Stimulated activated CD4-positive, alpha-beta T cell treated with anti-CD3 and anti-CD28 coated beads, TNF-alpha, amount 100 ng/mL, for 48 hours (primary cell): ENCODE measurements at places on chromosomes 2 and 18.

DNA sequence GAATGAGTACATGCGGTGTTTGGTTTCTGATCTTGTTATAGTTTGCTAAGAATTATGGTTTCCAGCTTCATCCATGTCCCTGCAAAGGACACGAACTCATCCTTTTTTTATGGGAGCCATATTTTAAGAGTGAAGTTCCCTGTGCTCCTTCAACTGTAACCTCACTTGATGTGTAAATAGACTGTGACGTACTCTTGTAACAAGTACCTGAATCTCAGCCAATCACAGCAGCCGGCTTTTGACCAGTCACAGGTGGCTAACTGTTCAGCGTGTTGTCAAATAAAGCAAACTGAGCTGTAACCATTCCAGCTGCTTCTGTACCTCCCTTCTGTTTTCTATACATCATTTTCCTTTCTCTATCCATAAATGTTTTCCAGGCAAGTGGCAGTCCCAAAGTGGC, 774.3 kb upstream of the HS6ST1 start:
- DNase-seq = no peak

- DNase-seq = no peak
Measured at GRCh38 chr2:233419602-233420391, 65.5 kb downstream of the DGKD start.

- DNase-seq = no peak
Measured at GRCh38 chr2:102267774-102268173, 43.6 kb upstream of the IL1RL1 start.

- DNase-seq = no peak
Measured at GRCh38 chr2:118940486-118941120, 1.4 kb upstream of the MARCO start.

DNA sequence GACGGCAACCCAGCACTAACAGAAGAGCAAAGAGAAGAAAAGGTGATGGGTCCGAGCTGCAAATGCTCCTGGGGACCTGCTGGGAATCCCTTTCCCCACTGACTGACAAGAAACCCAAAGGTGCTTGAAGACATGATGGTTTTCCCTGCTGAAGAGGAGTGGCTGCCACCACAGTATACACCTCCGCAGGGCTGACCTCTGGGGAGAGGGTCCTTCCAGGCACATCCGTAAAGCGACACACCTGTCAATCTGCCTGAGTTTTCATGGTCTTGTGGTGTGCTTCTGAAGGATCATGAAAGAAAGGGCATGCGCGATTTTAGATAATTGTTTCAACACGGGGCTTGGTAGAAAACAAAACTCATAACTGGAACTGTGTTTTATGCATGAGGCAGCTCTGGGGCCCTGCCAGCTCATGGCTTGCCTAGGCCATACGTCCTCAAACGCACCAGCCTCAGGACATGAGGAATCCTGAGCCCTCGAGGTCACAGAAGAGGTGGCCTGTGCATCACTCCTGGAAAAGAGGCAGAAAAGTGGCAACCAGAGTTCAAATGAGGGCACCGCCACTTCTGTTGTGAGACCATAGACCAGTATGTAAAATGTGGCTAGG, 51.8 kb downstream of the SERTAD2 start:
- DNase-seq = no peak

GRCh38 chr2:27956888-27957287, 66.4 kb downstream of the BABAM2 start:
- no peak for DNase-seq

- DNase-seq = no peak
Measured at GRCh38 chr2:138373993-138374408, 127.6 kb upstream of the SPOPL start.

GRCh38 chr2:205556841-205557539, 125.3 kb upstream of the NRP2 start:
- no peak for DNase-seq

DNA sequence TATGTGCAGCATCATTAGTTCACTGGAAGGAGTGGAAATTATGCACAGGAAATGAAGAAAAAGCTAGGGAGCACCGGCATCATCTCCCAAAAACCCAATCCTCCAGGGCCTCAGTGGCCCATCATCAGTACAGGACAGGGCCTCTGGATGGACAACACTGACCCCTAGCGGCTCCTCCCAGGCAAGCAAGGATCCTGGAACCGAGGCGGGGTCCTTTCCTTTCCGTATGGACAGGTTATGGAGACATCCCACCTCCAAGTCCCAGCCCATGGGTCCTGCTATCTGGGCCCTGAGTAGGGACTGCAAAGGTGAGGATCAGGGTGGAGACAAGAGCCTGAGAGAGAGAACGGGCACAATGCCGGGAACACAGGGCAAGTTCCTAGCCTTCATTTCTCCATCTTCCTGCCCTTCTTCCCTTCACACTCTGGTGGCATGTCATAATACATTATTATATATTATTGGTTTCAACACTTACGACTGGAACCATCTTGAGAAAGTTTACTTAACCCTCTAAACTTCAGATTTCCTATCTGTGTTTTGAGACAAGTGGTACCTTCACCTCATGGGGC, 68.2 kb downstream of the ZNF516 start:
- DNase-seq = no peak

- no peak for DNase-seq
Measured at GRCh38 chr2:138105358-138105757, 141.1 kb downstream of the HNMT start.

DNA sequence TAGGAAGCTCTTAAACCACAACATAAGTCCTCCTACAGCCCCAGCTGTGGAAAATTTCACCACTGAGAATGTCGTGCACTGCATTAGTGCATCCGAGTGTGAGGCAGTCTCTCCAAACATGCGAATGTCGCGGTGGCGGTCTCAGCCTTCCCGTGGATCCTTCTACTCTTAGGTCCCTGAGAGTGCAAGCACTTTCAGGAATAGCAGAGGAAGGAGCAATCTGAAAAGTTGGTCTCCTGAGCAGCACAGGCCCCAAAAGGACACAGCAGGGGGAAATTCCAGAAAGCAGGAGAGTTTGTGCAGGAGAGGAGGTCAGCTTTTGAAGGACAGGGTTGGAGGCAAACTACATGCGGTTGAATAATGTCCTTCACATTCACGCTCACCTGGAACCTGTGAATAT, 440.5 kb upstream of the SMIM21 start:
- no peak for DNase-seq

DNA sequence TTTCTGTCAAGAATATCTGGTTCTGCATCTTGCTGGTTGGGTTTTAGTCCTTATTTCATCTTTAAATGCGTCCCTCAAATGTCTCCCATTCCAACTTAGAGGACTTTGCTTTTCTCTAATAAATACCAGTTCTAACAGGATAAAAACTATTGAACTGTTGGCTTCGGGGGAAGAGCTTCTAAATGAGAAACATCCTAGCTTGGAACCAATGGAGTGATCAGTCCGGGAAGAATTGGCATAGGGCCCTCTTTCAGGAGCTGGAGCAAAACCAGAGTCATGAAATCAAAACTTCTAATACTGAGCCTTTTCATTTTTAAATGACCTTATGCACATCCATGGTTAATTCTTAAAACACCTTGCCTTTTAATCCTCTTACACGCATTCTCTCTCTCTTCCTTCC, 401.6 kb upstream of the SMIM21 start:
- no peak for DNase-seq

GRCh38 chr2:150485114-150485870, 2.2 kb downstream of the RND3 start:
- DNase-seq = no peak

- DNase-seq = no peak
Measured at GRCh38 chr2:143210446-143210819, 81.2 kb downstream of the ARHGAP15 start.

DNA sequence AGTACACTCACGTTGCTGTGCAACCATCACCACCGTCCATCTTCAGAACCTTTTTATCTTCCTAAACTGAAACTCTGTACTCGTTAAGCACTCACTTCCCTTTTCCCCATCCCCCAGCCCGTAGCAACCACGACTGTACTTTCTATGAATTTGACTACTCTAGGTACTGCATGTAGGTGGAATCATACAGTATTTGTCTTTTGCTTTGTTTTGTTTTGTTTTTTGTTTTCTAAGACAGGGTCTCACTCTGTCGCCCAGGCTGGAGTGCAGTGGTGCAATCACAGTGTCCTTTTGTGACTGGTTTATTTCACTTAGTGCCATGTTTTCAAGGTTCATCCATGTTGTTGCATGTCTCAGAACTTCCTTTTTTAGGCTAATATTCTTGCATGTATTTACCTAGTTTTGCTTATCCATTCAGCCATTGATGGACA, 7.0 kb upstream of the TYMS start:
- peak; percentile 14 for DNase-seq

DNA sequence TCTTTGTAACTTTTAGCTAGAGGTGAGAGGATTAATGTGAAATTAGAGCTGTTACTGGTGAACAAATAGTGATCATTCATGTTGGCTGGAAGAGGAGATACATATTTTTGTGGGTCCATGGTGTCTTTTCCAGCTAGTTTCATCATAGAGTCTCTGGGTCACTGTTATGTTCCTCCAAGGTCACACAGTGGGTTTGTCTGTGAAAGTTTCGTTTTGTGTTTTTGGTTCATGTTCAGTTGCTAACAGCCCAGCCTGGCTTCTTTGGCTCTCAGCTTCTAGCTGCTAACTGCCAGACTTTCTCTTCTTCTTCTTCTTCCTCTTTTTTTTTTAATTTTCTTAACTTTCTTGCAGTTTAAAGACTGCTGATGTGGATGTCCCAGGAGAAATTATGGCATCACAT, 480.0 kb upstream of the SYT4 start:
- no peak for DNase-seq

GRCh38 chr18:58871514-58872420, 7.1 kb downstream of the ZNF532 start:
- DNase-seq = no peak

DNA sequence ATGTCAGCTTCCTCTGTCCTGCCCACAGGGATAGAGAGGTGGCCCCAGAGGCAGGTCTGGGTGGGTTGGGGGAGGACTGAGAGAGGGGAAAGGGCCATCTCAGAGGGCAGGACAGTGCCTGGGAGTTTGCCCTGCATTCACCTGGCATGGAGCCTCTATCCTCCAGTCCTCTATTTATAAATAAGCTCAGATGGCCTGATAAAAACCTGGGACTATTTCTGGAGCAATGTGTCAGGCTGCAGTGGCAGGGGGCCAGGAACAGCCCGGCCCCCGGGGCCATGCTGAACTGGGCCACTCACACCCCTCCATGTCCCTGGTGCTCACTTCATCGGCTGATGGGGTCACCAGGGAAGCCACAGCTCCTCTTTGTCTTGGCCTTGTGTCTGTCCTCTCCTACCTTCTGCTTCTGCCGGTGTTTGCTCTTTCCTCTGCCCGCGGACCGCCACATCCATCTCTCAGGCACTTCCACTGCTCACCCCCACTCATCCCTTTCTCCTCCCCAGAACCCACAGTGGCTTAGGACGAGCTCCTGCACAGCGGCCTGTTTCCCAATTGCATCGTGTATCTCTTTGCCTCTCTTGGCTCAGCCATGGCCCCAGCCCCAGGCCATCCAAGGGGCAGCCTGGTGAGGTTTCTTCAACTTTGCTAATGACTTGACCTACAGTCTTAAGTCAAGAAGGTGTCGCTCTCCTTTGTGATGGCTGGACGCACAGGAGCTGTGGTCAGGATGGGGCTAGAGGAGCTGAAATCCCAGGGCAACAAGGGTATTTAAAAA, 38.8 kb downstream of the SCTR start:
- no peak for DNase-seq

DNA sequence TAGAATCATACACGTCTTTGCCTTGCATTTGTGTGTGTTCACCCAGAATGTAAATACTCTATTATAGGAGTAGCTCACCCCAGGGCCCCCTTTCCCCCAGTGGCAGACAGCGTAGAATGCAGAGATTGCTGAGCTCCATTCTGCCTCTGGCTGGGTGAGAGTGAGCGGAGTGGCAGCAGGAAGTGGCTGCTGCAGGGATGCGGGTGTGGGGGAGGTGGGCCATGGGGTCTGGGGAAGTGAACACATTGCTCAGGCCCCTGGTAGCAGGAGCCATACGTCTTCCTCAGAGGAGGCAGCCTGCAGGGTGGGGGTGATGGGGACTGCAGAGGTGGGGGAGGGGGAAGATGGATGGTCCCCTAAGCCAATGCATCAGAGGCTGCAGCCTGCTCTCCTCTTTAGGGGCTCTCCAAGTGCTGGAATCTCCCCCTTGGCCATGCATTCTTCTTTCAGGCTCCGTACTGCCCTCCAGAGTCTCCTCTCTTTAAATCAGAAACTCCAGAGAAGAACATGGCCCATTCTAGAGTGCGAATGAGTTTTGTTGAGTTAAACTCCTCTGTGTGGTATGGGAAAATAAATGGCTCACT, 72.2 kb downstream of the CELF4 start:
- no peak for DNase-seq

- DNase-seq = no peak
Measured at GRCh38 chr2:222440673-222441422, 16.5 kb downstream of the SGPP2 start.

DNA sequence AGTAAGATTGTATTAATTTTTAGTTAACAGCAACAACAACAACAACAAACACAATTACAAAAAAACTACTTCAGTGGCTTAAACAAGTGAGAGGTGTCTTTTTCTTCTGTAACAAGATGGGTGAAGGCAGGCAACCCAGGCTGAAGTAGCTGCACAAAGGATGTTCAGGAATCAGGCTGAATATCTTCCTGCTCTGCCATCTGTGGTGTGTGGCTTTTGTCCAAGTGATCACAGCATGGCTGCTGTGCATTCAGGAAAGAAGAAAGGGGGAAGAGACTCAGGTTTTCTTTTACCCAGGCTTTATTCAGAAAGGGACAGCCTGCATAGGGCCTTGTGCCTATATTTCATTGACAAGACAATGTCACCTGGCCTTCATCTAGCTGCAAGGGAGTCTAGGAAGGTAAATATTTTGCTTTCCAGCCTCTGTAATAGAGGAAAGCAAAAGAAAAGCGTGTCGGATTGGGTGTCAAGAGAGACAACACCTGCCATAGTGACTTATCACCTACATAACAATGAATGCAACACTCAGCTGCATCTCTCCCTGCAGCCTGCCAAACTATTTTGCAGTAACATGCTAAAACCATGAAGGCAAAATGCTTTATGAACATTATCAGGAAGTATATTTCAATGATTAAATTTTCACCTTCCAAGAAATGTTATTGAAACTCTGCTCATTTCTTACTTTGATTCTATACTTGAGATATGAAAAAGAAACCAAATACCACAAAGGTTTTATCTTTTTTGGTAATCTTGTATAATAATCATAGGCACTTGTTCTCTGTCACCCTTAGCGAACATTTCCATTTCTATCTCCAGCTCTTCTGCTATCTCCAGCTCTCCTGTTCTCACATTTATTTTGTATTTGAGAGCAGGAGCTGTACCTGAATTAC, 14.6 kb downstream of the G6PC2 start:
- DNase-seq = no peak

DNA sequence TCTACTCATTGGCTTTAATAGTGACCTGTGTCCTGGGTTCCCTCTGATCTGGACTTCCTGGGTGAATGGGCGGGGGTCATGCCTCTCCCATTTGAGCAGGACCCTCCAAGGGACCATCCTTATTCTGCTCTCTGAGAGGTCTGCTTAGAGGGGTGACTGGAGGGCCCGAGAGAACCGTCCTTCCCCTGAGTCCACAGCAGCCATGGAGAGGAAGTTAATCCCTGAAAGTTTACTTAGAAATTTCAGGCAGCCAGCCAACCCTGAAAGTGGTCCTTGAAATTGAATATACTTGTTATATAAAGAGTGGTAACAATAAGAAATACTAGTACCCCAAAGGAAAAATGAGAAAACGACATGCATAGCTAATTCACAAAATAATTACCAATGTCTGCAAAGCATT, 226.1 kb downstream of the DYSF start:
- no peak for DNase-seq

GRCh38 chr18:23324056-23324811, 128.9 kb upstream of the RIOK3 start:
- DNase-seq = no peak

GRCh38 chr2:98374958-98375570, 28.8 kb downstream of the CNGA3 start:
- no peak for DNase-seq
